Body of pancreas (tissue), 4 donors: ENCODE measurements at places on chromosomes 7 and 10.

DNA sequence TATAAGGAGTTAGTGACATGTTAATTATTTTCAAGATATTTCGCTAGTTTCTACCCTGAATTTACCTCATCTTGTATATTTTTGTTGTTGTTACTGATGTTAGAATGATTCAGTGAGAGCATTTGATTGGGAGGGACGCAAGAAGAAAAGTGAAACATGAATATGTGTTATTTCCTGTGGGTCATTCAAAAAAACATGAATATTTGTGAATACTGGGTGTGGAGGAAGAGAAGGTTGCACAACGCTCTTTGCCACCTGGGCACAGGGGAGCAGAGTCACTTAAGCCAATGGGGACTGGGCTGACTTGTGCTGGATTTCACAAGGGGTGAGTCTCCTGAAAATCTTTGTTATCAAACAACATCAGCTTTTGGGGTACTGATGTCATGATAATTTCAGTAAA lies 39.5 kb downstream of the AGK start:
- H3K4me1 ChIP-seq: no peaks in the 10 kb centered on the region
- no peak overlapping the region for H3K27ac ChIP-seq
- no peak overlapping the region for H3K4me3 ChIP-seq

GRCh38 chr7:100015232-100016214 lies at the start of gene ZKSCAN1:
Gene ZKSCAN1, plus strand, starts transcription at chr7:100015596. Its CDS starts 7,911 bp downstream, at chr7:100023507.
- H3K27me3 ChIP-seq: no peaks in the 10 kb centered on the region
- DNase-seq: peak; percentile 89
- peak within 1 kb of the TSS; percentile 73 for H3K4me3 ChIP-seq
- H3K36me3 ChIP-seq: no peaks in the 10 kb centered on the region

GRCh38 chr10:123862421-123863182 lies 29.0 kb downstream of the CPXM2 start:
- DNase-seq: no peak
- H3K4me1 ChIP-seq: no peaks in the 10 kb centered on the region
- H3K27ac ChIP-seq: no peak overlapping the region
- H3K27me3 ChIP-seq: no peaks in the 10 kb centered on the region
- no peaks in the 10 kb centered on the region for H3K36me3 ChIP-seq
- no peak overlapping the region for H3K4me3 ChIP-seq

GRCh38 chr10:7971949-7972348 lies 82.5 kb upstream of the GATA3 start:
- H3K4me1 ChIP-seq: no peaks in the 10 kb centered on the region
- H3K4me3 ChIP-seq: no peak overlapping the region

- H3K36me3 ChIP-seq: no peaks in the 10 kb centered on the region
- H3K27me3 ChIP-seq: no peaks in the 10 kb centered on the region
- no peaks in the 10 kb centered on the region for H3K4me1 ChIP-seq
- no peak overlapping the region for H3K4me3 ChIP-seq
- DNase-seq: no peak
These were observed 305.9 kb downstream of the HPSE2 start for GRCh38 chr10:98929709-98930108.

DNA sequence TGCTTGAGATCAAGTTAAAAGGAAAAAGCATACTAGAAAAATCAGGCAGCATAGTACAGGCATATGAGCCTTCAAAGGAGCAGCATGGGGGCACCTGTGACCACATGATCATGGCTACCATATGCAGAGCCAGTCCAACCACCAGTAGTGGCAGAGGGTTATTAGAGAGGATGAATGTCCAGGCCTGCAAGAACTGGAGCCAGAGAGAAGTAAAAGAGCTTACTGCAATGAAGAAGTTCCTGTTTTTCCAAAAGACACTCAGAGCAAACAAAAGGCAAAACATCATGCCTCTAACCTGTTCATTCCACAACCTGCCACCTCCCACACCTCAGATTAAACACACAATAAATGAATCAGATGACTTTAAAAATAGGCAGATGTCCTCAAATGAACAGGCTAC lies 99.6 kb upstream of the NAMPT start:
- no peaks in the 10 kb centered on the region for H3K36me3 ChIP-seq
- no peaks in the 10 kb centered on the region for H3K27me3 ChIP-seq
- H3K4me1 ChIP-seq: no peaks in the 10 kb centered on the region
- H3K4me3 ChIP-seq: no peak overlapping the region
- no peak overlapping the region for H3K27ac ChIP-seq

DNA sequence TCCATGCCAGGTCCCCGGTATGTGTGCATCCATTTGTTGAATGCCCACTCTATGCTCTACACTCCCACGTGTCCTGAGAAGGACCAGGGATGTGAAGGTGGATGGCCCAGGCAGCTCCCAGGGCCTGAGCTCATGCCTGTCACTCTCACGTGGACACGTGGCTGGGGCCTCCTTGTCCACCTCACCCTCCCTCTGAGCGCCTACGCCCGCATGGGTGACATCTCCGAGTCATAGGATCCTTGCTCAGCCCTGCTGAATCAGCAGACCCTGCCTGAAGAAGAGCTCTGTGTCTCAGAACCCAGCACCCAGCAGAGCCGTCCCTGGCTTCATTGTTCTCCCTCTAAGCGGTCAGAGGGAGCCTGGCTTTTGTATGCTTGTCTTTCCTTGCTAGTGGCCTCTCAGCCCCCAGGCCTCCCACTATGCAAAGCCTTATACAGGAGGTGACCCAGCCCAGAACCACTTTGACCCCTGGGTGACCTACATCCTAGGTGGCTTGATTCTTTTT lies 107.9 kb upstream of the PPIF start:
- peaks cover 26% of the 10 kb centered on the region for H3K4me1 ChIP-seq
- H3K4me3 ChIP-seq: no peak overlapping the region
- H3K27ac ChIP-seq: no peak overlapping the region
- H3K36me3 ChIP-seq: no peaks in the 10 kb centered on the region
- DNase-seq: peak; percentile 39
- H3K27me3 ChIP-seq: no peaks in the 10 kb centered on the region

GRCh38 chr10:66983475-66983818 lies 57.6 kb downstream of the LRRTM3 start:
- peaks cover 19% of the 10 kb centered on the region for H3K4me1 ChIP-seq
- H3K27ac ChIP-seq: no peak overlapping the region
- DNase-seq: peak; percentile 59
- H3K27me3 ChIP-seq: no peaks in the 10 kb centered on the region
- no peak overlapping the region for H3K4me3 ChIP-seq

DNA sequence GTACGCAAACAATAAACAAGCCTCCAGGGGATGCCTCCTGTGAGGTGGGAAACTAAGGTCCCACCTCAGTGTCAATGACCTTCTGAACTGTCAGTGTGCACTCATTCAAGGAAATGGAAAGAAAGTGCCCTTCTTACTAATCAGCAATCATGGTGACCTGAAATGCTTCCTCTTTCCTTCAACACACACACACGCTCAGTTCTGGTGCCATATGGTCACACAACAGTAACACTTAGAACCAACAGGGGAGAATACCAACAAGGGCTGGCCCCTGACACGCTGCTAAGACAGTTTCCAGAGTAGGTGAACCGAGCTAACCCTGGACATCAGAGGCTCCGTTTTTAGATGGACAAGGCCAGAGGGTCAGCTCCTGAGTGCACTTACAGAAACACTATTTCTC lies 42.1 kb upstream of the EFCAB10 start:
- no peak for DNase-seq
- no peak overlapping the region for H3K27ac ChIP-seq
- peaks cover 4% of the 10 kb centered on the region for H3K36me3 ChIP-seq
- no peaks in the 10 kb centered on the region for H3K27me3 ChIP-seq
- H3K4me3 ChIP-seq: no peak overlapping the region

- H3K4me3 ChIP-seq: no peak overlapping the region
- peaks cover 8% of the 10 kb centered on the region for H3K4me1 ChIP-seq
- no peak for DNase-seq
- H3K36me3 ChIP-seq: no peaks in the 10 kb centered on the region
- no peak overlapping the region for H3K27ac ChIP-seq
- no peaks in the 10 kb centered on the region for H3K27me3 ChIP-seq
These were observed 74.4 kb upstream of the PPP1R3C start for GRCh38 chr10:91707236-91707635.

DNA sequence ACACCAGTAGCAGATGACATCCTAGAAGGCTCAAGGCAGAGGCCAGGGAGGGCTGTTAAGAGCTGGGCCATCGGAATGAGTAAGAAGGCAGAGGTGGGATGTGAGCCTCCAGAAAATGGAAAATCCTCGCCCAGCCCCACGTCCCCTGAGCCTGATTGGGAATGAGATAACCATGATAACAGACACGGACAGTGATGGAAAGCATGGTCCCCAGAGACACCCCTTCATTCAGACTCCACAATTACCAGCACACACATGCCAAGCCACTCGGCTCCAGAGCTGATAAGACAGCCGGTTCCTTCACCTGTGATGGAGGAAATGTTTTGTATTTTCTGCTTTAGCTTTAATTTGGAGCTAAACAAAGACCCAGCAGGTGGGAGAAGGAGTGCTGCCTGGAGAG lies 106.0 kb downstream of the GRID1 start:
- H3K27me3 ChIP-seq: no peaks in the 10 kb centered on the region
- H3K36me3 ChIP-seq: no peaks in the 10 kb centered on the region
- no peak overlapping the region for H3K27ac ChIP-seq
- no peak overlapping the region for H3K4me3 ChIP-seq
- H3K4me1 ChIP-seq: peaks cover 5% of the 10 kb centered on the region

- no peaks in the 10 kb centered on the region for H3K27me3 ChIP-seq
- H3K36me3 ChIP-seq: no peaks in the 10 kb centered on the region
- no peak overlapping the region for H3K4me3 ChIP-seq
- peaks cover 10% of the 10 kb centered on the region for H3K4me1 ChIP-seq
- H3K27ac ChIP-seq: no peak overlapping the region
These were observed 8.2 kb downstream of the PPIF start for GRCh38 chr10:79355420-79356017.

DNA sequence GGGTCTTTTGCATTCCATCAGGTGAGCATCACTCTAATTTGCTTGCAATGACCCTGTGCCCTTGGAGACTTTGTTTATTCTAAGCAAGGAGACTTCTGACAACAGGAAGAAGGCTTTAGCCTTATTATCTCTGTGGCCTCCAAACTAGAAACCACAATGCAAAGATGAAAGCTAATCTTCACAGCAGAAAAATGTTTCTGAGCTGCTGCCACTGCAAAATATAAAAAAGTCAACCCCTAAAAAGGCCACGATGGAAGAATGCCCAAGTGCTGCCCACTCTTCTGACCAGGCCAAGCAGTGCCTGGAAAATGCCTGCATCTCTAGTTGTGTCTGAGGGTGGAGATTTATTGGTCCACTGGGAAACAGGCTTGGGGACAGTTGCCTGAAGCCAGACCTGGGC lies 299.9 kb downstream of the C7orf25 start:
- H3K36me3 ChIP-seq: no peaks in the 10 kb centered on the region
- no peaks in the 10 kb centered on the region for H3K4me1 ChIP-seq
- DNase-seq: no peak
- no peaks in the 10 kb centered on the region for H3K27me3 ChIP-seq
- H3K27ac ChIP-seq: no peak overlapping the region

DNA sequence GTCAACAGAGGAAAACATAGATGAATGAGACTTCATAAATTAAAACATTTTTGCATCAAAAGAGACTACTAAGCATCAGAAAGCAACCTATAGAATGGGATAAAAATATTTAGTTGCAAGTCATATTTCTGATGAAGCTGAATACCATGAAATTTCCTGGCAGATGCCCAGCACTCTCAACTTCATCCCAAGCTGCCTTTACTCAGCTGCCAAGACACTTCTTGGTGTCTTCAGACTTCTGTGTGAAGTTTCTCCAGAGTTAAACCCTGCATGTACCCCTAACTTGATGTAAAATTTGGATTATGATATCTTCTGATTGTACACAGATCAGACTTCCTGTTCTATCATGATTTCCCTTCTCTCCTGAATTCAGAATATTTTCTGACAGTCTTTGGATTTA lies 73.2 kb downstream of the AKR1C4 start:
- H3K4me1 ChIP-seq: no peaks in the 10 kb centered on the region
- H3K27me3 ChIP-seq: no peaks in the 10 kb centered on the region
- H3K36me3 ChIP-seq: no peaks in the 10 kb centered on the region
- H3K27ac ChIP-seq: no peak overlapping the region

- no peaks in the 10 kb centered on the region for H3K36me3 ChIP-seq
- peaks cover 38% of the 10 kb centered on the region for H3K4me1 ChIP-seq
- no peak for DNase-seq
- peak overlapping the region; percentile 42 for H3K27ac ChIP-seq
- no peaks in the 10 kb centered on the region for H3K27me3 ChIP-seq
These were observed 70.0 kb upstream of the INPP5A start for GRCh38 chr10:132467464-132468149.

DNA sequence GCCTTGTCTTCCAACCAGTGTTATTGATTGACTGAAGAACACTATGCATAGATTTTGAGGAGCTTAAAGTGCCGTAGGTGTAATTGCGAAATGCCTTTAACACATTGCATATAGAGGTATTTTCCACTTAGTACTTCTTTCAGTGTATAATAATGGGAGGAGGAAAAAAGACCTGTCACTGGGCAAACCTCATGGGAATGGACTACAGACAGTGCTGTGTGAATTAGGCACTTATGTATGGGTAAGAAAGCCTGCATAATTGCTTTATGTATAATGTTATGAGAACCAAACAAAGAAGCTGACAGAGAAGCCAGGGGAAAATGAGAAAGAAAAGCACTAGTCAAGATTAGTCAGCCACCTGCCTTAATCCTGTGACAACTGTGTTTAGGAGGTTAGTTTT lies 12.4 kb upstream of the SCRN1 start:
- H3K36me3 ChIP-seq: no peaks in the 10 kb centered on the region
- H3K4me3 ChIP-seq: no peak overlapping the region
- no peak overlapping the region for H3K27ac ChIP-seq
- no peak for DNase-seq
- H3K27me3 ChIP-seq: no peaks in the 10 kb centered on the region
- no peaks in the 10 kb centered on the region for H3K4me1 ChIP-seq

DNA sequence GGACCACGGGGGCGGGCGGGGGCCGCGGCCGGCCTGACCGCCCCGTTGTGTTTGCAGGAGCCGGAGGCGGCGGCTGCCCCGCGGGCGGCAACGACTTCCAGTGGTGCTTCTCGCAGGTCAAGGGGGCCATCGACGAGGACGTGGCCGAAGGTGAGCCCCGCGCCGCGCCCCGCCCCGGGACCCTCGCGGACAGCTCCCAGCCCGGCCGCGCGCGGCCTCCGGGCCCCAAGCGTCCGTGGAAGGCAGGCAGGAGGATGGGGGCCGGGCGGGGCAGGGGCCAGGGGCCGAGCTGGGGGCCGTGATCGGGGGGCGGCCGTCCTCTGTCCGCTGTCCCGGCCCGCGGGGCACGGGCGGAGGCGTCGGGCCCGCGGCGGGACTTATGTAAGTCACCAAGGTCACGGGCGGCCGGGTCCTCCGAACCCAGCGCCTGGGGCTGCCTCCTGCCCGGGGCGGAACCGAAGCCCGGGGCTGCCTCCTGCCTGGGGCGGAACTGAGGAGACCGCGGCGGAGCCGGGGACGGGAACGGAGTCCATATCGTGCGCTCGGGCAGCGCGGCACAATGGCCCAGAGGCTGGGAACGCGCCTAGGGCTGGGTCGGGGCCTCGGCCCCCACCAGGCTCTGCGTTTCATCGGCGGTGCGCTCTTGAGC lies 497 bp downstream of the PPP2R2D start:
- peak; percentile 67 for DNase-seq
- H3K36me3 ChIP-seq: no peaks in the 10 kb centered on the region
- peak overlapping the region; percentile 81 for H3K4me3 ChIP-seq
- H3K4me1 ChIP-seq: peaks cover 56% of the 10 kb centered on the region
- peak overlapping the region; percentile 99 for H3K27ac ChIP-seq

DNA sequence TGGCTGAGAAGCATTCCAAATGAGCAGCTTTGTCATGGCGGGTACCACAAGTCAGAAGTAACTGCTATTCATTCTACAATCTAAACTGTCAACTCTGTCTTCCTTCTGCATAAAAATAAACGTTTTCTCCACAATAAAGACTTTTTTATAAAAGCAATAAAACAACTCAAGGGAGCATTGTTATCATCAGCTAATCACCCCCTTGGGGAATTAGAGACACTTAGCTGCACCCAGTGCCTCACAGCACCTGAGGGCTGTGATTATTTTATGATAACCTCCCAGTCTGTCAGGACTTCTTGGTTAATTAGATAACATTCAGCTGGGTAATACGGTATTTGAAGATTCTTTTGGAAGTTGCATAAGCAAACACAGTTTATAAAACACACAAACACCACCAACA lies 155.6 kb downstream of the PPP1R3A start:
- H3K36me3 ChIP-seq: no peaks in the 10 kb centered on the region
- H3K27me3 ChIP-seq: no peaks in the 10 kb centered on the region
- H3K27ac ChIP-seq: no peak overlapping the region
- H3K4me3 ChIP-seq: no peak overlapping the region
